Stimulated activated CD4-positive, alpha-beta T cell treated with anti-CD3 and anti-CD28 coated beads, Interleukin-4, amount 100 ng/mL, for 48 hours (primary cell): ENCODE measurements at places on chromosomes 7 and 10.

GRCh38 chr10:119575506-119575905, 21.3 kb downstream of the TIAL1 start:
- no peak for DNase-seq

GRCh38 chr7:98185101-98185500, 26.1 kb upstream of the BHLHA15 start:
- no peak for DNase-seq

DNA sequence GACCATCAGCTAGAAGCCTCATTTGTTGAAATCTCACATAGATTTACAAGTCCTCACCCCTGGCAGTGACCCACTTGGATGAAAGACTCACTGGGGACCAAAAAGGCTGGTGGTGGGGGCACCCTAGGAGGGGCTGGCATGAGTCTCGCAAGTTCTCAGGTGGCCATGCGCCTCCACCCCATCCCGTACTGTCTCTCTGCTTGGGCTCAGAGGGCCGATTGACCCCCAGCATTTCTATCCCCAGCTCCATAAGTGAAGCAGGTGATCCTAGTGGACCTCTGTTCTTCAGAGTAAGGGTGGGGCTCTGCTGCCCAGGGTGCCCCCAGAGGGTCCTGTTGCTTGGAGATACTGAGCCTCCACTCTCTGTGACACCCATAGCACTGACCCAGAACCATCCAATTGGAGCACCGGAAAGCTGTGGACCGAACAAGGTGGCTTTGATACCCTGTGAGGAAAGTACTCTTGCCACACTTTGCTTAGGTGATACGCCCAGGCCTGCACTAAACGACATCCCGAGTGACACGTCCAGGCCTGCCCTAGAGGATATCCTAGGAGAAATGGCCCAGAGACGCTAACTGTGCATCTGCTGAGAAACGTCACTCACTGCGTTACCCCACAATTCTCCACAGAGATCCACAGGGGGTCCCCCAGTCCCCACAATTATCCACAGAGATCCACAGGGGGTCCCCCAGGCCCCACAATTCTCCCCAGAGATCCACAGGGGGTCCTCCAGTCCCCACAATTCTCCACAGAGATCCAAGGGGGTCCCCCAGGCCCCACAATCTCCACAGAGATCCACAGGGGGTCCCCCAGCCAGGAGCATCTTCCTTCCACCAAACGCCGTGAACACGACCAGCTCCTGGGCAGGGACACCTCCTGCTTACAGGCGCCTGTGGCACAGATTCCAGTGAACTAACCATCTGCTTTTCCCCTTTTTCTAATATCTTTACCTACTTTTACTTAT, 262.9 kb downstream of the PTPRN2 start:
- DNase-seq = no peak

GRCh38 chr10:91520661-91521060, 110.5 kb downstream of the HECTD2 start:
- no peak for DNase-seq

- DNase-seq = no peak
These were observed 92.1 kb downstream of the CH25H start for GRCh38 chr10:89114846-89115625.

DNA sequence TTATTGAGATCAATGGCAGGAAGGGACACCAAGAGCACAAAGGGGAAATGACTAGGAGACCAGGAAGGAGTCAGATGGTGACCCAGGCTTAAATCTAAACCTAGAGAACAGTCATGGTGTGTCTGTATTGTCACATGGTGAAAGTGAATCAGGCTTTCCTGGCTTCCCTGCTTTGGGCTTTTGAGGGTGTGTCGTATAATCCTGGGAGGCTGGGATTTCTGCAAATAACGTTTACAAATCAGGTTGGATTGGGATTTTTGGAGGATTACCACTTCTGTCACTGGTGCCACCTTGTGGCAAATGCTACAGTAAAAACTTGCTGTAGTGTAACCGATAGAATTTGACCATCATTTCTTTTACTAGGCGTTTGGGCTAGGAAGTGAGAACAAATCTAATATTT, 502.6 kb downstream of the NRG3 start:
- DNase-seq = no peak

DNA sequence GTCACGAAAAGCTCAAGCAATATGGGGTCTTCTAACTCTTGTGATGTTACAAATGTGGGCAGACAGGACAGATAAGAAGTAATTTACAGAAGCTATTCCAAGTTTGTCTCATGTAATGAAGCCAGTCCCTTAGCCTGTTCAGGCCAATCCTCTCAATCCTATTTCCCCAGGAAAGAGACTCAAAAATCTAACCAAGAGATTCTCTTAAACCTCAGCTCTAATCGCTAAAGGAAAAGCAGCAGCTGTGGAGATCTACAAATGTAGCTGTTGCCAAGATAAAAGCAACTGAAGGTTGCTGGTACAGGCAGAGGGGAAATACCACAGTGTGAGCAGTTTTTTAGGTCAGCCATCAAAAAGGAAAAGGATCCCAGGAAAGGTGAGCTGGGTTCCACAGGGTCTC, 39.3 kb downstream of the ANK3 start:
- no peak for DNase-seq

DNA sequence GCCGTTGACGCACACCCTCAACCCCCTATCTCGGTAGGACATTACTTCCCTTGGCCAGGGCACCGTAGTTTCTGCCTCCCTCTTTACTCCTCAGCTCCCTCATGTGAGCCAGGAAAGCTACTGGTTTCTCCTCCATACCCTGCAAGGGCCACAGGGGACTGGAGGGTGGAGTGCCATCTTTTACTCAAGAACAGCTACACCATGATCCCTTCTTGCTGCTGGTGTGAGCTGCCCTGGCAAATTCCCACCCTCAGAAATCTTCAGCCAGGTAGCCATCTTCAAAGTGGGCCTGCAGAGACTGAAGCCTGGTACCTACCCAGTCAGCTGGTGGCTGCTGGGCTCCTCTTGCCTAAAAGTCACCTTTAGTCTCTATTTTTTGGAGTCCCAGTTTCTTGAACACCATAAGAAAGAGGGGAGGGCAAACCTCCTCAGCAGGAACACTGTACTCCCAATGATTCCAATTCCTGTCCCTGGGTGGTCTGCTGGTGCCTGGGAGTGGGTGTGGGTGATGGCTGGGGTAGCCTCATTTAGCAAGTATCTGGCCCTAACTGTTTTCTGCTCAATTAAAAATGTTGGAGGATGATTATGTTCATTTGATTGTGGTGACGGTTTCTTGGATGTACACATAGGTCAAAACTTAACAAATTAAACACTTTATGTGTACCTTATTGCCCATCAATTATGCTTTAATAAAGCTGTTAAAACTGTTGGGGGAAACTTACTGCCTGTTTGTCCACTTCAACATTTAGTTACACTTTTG, 105.0 kb upstream of the NPY start:
- no peak for DNase-seq

DNA sequence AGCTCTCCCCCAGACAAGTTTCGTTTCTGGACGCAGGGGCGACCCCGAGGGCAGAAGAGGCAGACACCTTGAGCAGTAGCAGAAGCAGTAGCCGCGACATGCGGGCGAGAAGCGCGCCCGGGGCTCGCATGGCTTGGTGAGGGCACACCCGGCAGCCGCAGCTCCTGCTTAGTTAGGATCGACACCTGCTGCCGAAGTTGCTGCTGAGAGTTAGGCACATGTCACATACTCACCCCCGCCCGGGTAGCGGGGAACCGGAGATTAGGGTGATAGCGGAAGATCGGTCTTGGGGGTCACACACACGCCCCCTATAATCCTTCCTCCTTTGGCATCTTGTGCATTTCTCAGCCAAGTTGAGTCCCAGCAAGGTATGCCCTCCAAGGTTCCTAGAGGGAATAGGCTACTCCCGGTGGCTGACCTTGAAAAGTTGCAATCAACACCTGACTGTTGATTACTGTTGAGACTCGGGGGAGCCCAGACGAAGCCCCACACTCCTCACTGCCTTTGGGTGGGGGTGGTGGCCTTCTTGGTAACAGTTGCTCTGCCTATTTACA, 668 bp downstream of the GPR37 start:
- DNase-seq = no peak

DNA sequence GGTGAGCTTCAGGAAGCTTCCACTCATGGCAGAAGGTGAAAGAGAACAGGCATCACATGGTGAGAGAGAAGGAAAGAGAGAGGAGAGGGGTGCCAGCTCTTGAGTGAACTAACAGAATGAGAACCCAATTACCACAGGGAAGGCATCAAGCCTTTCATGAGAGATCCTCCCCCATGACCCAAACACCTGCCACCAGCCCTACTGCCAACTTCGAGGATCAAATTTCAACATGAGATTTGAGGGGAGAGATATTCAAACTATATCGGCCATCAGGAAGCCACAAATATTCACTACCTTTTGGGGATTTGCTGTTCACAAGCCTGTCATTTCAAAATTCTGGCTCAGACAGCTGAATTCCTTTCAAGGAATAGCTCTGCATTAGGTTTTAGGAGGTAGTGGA, 39.9 kb upstream of the SMNDC1 start:
- DNase-seq = no peak

DNA sequence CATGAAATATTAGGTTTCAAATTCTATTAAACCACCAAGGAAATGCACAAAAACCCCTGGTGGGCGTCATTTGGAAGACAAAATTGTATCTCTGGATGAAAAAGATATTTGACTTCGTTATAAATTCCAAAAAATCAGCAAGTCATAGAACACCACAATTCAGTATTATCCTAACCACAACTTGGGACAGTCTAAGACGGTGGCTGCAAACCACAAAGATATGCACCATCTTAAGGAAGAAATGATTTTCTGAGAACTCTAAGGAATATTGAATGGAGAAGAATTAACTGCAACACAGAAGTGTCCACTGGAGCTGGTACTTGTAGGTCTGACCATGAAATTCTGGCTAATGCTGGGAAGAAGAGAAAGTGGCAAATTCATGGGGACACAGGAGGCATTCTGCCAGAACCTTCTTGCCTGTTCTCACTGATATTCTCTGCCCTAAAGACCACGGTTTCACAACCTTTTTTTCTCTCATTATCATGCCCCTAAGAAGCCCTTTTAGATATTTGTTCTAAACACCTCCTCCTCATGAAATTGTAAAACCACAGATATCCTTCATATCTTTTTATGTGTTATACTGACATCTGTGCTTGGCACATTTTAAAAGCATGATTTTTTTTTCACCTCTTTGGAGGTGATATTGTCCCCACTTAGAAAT, 92.9 kb downstream of the SFMBT2 start:
- DNase-seq = no peak

DNA sequence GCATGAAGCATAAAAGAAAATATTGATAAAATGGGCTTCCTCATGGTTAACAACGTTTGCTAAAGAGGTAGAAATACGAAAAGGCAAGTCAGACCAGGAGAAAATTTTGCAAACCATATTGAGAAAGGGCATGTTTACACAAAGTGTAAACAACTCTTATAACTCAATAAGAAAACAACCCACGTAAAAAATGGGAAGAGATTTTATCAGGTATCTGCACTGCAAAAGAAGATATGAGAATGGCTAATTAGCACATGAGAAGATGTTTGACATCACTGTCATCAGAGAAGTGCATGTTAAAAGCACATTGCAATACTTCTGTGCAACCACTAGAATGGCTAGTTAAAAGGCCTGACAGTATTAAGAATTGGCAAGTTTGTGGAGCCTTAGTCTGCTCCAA, 99.5 kb downstream of the VPS50 start:
- DNase-seq = no peak

DNA sequence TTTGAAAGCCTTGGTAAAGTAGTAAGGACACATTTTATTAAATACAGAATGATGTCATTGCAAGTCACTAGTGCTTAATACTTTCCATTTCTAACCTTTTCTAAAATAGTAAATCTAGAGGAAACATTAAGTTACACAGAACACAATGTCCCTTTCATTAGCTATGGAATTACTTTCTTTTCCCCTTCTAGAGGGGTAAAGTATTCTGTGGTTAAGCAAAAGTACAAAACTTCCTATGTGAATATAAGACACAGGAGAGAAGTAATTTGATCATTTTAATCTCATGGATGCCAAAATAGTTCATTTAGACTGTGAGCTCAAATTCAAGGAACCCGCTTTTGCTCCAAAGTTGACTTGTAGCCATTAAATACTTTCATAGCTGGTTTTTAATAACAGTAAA, 49.8 kb downstream of the SEMA3E start:
- DNase-seq = no peak

GRCh38 chr7:7554021-7554432, 12.7 kb upstream of the MIOS start:
- no peak for DNase-seq

- DNase-seq = no peak
These were observed 85.0 kb downstream of the PODXL start for GRCh38 chr7:131471250-131472004.

DNA sequence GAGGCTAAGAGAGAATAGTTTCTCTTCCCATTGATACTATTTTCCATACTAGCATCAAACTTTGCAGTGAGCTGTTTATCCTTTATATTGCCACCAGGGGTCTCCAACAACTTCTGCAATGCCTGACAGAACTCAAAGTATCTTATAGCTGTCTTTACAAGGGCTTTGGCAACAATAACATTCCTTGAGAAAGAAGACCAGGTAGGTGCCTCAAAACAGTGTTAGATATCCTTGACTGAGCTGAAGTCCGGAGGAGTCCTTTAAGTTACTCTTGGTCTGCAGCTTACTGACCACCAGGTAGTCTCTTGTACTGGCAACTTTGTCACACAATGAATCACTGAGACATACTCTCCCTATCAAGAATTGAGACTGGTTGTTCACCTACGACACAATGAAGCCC, 30.0 kb upstream of the TES start:
- DNase-seq = no peak

DNA sequence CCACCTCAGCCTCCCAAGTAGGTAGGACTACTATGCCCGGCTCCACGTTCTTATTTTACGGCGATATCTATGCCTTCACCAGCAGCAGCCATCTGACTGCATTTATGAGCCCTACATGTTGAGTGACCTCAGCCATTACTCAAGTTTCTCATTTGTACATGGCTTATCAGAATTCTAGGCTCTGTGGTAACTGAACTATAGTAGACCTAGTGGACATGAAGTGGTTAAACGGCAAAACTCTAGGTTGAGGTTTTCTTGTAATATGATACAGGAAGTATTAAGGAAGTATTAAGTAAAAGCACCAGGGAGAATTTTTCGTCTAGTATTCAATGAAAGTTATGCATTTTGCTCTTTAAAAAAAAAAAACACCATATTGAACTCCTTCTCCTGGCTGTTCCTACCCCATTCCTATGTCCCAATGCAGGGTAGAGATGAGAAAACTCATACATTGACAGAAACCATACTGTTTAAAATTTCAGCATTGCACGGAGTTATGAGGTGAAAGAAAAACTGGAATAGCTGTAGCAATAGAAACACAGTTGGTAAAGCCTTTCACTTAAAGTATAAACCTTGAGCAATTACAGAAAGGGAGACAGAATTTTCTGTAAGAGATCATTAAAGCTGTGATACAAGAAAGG, 39.8 kb upstream of the EPC1 start:
- DNase-seq = no peak

DNA sequence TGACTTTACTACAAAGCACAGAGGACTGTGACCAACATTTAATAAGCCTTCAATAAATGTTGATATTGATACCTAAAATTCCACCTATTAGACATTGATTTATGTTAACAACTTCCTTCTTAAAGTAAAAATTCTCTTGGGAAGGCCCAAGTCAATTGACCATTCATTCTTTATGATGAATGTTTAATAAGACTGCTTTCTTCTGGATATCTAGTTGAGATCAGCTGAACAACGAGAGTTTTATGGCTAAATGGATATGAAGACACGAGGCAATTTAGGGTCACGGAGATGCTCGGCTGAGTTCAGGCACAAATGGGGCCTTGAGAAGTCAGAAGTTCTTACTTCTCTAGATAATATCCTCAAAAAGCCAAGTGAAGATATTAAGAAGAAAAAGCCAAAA, 258.8 kb downstream of the FRMD4A start:
- no peak for DNase-seq
